Thymus (tissue), 14 donors: ENCODE measurements at places on chromosomes 12 and 14. TPM values are rescaled to one million over a fixed set of nuclear protein-coding genes. Genes with fewer than 3 reads are reported as not detected.
A peak's percentile ranks its signal among the peaks of the same experiment; 100 is the strongest.

Gene KRT71
- total RNA-seq, result 0.57 TPM

DNA sequence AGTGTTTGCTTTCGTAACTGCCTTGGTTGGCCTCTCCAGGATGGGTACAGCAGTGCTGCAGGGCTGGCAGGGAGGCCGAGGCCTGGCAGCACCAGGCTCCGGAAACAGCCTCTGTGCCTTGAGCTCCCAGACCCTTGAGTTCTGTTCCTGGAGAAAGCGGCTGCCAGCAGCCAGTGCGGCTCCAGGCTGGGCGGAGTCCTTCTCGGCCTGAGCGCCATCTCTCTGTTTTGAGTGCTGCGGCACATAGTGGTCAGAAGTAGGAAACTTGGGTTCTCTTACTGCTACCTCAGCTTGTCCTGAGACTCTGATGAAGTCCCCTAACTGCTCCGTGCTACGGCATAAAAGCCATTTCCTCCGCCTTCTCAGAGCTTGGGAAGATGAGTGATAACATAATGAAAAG is 65.9 kb downstream of the KCNA1 start:
- no peak for DNase-seq

DNA sequence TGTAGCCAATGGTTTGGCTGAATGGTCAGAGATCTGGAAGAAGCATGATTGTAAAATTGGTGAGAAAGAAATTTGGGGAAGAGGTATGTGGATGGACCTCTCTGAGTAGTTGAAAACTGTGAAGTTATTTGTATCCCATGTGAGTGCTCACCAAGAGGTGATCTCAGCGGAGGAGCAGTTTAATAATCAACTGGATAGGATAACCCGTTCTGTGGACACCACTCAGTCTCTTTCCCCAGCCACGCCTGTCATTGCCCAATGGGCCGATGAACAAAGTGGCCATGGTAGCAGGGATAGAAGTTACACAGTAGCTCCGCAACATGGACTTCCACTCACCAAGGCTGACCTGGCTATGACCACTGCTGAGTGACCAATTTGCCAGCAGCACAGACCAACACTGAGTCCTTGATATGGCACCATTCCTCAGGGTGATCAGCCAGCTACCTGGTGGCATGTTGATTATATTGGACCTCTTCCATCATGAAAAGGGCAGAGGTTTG is 257.4 kb upstream of the ATXN7L3B start:
- no peak for DNase-seq

DNA sequence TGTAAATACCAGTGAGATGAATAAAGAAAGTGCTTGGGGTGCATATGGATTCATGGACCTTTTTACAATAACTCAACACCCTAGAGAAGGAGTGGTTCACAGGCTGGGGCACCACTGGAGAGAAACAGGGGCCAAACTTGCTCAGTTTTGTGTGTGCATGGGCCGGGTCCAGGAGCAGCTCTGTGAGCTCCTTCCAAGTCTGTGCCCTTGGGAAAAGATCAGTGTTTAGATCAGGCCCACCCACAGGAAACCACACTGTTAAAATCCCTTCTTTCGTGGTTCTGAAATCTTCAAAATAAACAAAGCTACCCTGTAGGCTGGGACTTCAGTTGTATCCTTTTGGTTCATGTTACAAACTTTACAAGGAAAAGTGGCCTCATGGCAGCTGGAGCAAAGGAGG is 156.1 kb upstream of the TMEM260 start:
- no peak for DNase-seq

Gene IGF1
- 1.6 TPM for total RNA-seq

Gene ZDHHC22
- not detected for total RNA-seq

GRCh38 chr14:106491851-106492250 is 965.5 kb downstream of the TMEM121 start:
- DNase-seq, result no peak

DNA sequence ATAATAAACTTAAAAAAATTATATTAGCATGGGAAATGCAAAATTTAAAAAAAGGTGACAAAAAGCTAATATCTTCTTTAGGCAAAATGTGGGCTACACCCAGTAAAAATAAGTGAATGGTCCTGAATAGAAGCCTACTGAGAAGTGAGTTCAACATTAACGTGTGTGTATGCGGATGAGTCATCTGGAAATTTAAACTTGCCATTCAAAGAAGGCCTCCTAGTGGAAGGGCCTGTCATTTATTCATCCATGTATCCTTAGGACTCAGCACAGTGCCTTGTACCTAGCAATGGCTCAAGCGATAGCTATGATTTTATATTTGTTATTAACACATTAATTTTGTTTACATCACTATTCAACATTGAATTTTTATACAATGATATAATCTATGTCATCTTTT is 226.2 kb downstream of the NUBPL start:
- DNase-seq, result no peak

Gene GLI1
- 0.85 TPM for total RNA-seq

DNA sequence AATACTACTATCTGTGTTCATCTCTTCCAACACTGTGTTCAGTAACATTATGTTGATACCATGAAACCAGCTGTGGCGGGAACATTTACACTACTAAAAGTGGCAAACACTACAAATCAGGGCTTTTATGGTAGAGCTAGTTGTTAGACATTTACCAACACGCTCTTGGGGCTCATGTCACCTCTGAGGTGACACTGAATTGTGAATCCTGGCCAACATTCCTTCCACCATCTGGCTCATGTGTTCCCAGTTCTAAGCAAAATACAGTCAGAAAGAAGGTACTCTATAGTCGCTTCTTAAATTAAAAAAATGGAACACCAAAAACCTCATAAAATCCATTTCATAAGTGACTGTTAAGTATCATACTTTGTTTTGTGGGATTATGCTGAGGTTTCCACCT is 436.6 kb downstream of the FUT8 start:
- DNase-seq, result no peak

DNA sequence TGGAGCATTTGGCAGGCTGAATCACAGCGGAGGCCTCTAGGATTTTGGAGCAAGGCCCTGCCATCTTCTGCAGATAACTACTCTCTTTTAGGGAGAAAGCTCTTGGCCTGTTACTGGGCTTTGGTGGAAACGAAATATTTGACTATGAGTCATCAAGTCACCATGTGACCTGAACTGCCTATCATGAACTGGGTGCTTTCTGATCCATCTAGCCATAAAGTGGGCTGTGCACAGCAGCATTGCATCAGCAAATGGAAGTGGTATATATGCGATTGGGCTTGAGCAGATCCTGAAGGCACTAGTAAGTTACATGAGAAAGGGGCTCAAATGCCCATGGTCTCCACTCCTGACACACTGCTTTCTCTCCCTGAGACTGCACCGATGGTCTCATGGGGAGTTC is 21.1 kb downstream of the GYS2 start:
- DNase-seq, result no peak

GRCh38 chr14:74698465-74698864 is 14.4 kb downstream of the AREL1 start:
- no peak for DNase-seq

- DNase-seq, result no peak
Measured at GRCh38 chr14:32593290-32593942, 264.3 kb downstream of the AKAP6 start.

DNA sequence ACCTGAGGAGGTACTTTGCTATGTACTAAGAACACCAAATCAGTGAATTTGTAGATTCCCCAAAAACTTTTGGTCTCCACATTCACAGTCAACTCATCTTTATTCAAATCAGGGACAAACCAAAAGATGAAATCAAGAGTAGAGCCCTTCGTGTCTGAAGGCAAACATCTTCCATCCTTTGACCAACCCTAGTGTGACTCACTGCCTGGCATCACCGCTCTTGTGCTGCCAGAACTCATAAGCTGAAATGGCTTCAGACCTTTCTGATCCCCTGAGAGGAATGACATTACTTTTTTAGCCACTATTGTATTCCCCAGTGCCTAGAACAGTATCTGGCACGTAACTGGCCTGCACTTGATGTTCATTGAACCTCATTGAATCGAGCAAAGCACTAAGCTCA is 50.1 kb downstream of the GOLGA5 start:
- no peak for DNase-seq

DNA sequence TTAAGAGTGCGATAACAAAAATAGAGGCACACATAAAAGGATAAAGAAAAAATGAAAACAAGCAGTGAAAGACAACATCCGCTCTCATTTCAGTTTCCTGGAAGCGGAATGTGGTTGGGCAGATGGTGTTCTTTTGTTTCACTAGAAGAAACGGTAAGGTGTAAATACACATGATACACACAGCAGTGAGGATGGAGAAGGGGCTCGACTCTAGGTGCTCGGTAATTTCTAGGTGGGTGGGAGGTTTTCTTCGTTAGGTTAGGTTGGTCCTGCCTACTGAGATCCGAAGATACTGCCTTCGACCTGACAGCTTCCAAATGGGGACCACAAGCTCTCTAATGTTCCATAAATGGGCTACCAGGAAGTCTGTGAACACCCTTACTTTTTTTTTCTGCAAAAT is 1082.5 kb downstream of the BCL11B start:
- DNase-seq, result peak; percentile 90

- DNase-seq, result no peak
Measured at GRCh38 chr14:92185559-92185958, 63.8 kb downstream of the CPSF2 start.

- DNase-seq, result no peak
Measured at GRCh38 chr12:6536894-6537579, 2.7 kb downstream of the GAPDH start.

GRCh38 chr14:62796431-62796830 is 248.8 kb downstream of the KCNH5 start:
- no peak for DNase-seq
